ENCODE measurements at places on chromosomes 3 and 15. TPM values are rescaled to one million over a fixed set of nuclear protein-coding genes. Genes with fewer than 3 reads are reported as not detected.

DNA sequence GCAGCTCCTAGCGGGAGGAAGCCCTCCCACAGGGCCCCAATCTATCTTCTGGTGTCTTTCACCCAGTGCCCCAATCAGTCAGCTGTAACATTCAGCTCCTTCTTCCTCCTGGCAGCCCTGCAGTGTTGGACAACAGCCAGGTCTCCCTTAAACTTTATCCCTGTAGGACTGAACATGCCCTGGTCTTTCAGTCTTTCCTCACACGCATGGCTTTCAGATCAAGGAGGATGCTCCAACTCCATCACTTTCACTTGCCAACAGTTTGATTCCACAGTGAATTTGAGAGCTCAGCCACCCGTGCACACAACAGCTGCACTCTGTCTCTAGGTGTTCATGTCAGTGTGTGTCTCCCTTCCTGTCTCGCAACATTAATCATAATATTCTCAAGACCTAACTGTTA is 28.5 kb upstream of the LRRC34 start:
- no peak for DNase-seq
- H3K36me3 ChIP-seq: no peaks in the 10 kb centered on the region
- no peak overlapping the region for H3K4me3 ChIP-seq
- peaks cover 3% of the 10 kb centered on the region for H3K27me3 ChIP-seq

GRCh38 chr3:195709676-195710085 is 11.1 kb upstream of the MUC20 start:
- H3K4me3 ChIP-seq: no peak overlapping the region
- H3K27ac ChIP-seq: no peak overlapping the region
- no peaks in the 10 kb centered on the region for H3K27me3 ChIP-seq
- H3K36me3 ChIP-seq: peaks cover 26% of the 10 kb centered on the region
- no peaks in the 10 kb centered on the region for H3K4me1 ChIP-seq

DNA sequence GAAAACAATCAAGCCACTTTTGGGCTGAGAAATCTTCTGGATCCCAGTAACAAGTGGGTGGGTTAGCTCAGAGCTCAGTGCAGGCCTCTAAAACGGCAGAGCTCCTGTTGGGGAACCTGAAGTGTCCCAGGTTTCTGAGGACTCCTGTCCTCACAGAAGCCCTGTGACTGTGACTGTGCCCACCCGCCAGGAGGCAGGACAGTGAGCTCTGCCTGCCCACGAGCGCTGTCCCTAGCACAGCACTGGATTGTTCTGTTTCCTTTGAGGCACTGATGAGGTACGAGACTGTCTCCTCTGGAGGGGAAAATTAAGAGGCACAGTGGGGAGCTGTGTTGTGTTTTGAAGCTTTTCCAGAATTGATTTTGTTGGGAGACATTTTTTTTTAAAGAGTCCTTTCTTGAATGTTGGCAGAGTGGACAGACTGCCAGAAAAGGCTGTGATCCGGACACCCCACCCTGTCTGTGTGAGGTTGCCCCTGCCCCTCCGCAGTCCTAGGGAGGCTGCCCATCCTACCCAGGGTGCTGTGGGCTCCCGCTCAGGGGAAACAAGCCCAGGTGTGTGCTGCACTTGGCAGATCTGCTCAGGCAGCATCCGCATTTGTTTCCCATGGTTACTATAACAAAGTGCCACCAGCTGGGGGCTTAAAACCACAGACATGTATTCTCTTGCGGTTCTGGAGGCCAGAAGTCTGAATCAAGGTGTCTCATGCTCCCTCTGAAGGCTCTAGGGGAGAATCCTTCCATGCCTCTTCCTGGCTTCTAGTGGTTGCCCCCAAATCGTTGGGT is 66.6 kb upstream of the LARS2 start:
- H3K36me3 ChIP-seq: no peaks in the 10 kb centered on the region
- no peak overlapping the region for H3K27ac ChIP-seq
- no peaks in the 10 kb centered on the region for H3K4me1 ChIP-seq
- H3K27me3 ChIP-seq: no peaks in the 10 kb centered on the region
- no peak overlapping the region for H3K4me3 ChIP-seq

SLC22A14 gene
- 0.10 TPM for total RNA-seq

GRCh38 chr3:176521531-176522175 is 675.6 kb downstream of the TBL1XR1 start:
- H3K27ac ChIP-seq: no peak overlapping the region
- no peaks in the 10 kb centered on the region for H3K27me3 ChIP-seq
- no peak overlapping the region for H3K4me3 ChIP-seq
- no peaks in the 10 kb centered on the region for H3K36me3 ChIP-seq
- no peaks in the 10 kb centered on the region for H3K4me1 ChIP-seq
